Tongue (tissue), 3 donors: ENCODE measurements at places on chromosomes 4 and X. TPM values are rescaled to one million over a fixed set of nuclear protein-coding genes. Genes with fewer than 3 reads are reported as not detected.
A peak's percentile ranks its signal among the peaks of the same experiment; 100 is the strongest.

- no peak for DNase-seq
Measured at GRCh38 chr4:134463771-134464170, 262.2 kb upstream of the PABPC4L start.

- DNase-seq: no peak
Measured at GRCh38 chr4:41619161-41619560, 81.2 kb downstream of the LIMCH1 start.

- DNase-seq: no peak
Measured at GRCh38 chr4:128451270-128451905, 163.8 kb upstream of the PGRMC2 start.

- peak; percentile 2 for DNase-seq
Measured at GRCh38 chr4:42150653-42151567, 1.5 kb downstream of the BEND4 start.

- DNase-seq: no peak
Measured at GRCh38 chr4:168887809-168888208, 122.2 kb downstream of the CBR4 start.

- peak; percentile 19 for DNase-seq
Measured at GRCh38 chr4:56979421-56980072, 851 bp downstream of the POLR2B start.

DNA sequence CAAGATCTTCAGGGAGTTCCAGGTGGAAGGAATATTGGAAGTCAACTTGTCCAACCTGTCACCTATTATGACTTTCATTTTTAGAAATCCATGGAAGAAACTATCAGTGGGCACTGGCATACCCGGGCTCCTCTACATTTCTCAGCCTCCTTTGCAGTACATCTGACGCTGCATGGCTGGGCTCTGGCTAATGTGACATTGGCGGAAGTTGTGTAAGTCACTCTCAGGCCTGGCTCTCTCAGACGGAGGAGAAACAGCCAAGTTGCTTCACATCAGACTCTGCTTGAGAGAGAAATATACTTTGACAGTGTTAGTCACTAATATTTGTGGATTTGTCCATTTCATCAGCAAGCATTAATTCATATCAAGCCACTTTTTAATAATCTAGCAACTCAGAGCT lies 4.5 kb downstream of the DCHS2 start:
- no peak for DNase-seq

- DNase-seq: no peak
Measured at GRCh38 chrX:11185861-11186260, 74.7 kb downstream of the HCCS start.

DNA sequence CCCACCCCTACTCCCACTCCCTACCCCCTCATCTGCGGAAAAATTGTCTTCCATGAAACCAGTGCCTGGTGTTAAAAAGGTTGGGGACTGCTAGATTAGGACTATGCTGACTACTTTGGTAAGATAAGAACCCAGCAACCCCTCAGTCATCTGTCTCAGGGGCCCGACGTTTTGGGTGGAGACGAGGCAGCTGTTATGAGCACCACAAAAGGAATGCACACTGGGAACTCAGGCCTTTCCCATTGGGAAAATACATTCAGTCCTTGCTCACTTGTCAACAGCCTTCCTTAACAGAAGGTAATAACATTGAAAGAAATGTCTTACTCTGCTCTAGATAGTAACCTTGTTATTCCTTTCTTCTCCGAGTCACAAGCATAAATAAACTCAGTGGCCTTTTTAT lies 310.8 kb downstream of the AFF2 start:
- DNase-seq: no peak

GRCh38 chr4:31755751-31756150 lies 1035.6 kb downstream of the PCDH7 start:
- DNase-seq: no peak

- DNase-seq: no peak
Measured at GRCh38 chrX:40964633-40965586, 120.3 kb upstream of the USP9X start.

GRCh38 chr4:78370631-78371372 lies 180.8 kb upstream of the ANXA3 start:
- peak; percentile 61 for DNase-seq

GRCh38 chr4:107379054-107379869 lies 340.8 kb downstream of the PAPSS1 start:
- DNase-seq: peak; percentile 19

- DNase-seq: peak; percentile 24
Measured at GRCh38 chrX:14386981-14387380, 142.4 kb upstream of the GLRA2 start.

Gene IL1RAPL1
- total RNA-seq: 4.8 TPM

Gene CNGA1
- 0.41 TPM for total RNA-seq

Gene MAGEA2
- total RNA-seq: not detected

Gene ZXDB
- 12.6 TPM for total RNA-seq

Gene NXF2
- not detected for total RNA-seq

Gene KLHL4
- total RNA-seq: 3.9 TPM

Gene AFM
- not detected for total RNA-seq
